ENCODE measurements at places on chromosomes 11 and 22.

DNA sequence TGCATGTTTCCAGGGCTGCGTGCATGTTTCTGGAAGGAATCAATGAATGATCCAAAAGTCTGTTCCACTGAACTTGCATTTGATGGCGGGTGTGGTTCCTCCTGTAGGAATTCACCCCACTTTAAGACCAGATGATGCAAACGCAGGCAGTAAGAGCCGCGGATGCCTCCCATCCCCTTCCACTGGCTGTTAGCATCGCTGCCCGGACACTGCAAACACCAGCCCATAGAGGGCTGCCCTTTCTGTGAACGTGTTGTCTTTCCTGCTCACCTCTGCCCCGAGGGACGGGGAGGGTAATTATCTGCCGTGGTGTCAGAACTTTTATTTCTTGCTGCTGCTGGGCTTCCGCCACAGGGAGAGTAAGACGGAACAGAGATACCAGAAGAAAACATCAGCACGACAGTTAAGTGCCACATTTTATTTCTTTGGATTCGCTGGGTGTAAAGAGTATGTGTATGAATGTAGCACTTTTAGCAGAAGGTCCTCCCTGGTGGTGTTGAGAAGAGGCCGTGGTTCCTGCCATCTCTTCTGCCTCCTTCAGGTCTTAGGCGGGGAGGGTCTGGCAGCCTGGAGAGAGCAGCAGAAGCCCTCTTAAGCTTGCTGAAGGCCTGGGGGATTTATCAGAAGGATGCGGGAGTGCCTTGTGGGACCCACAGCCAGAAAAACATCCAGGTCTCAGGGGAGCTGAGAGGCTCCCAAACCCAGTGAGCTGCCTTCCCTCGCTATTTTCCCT, 53.2 kb upstream of the NECTIN1 start:
- no peak for DNase-seq

GRCh38 chr11:47964546-47964945, 15.8 kb upstream of the PTPRJ start:
- DNase-seq = no peak

- DNase-seq = no peak
Measured at GRCh38 chr11:105226091-105226490, 86.5 kb upstream of the CARD18 start.

- no peak for DNase-seq
Measured at GRCh38 chr22:44956840-44957767, 52.7 kb downstream of the PHF21B start.

- DNase-seq = no peak
Measured at GRCh38 chr22:45709060-45709739, 37.6 kb downstream of the ATXN10 start.

DNA sequence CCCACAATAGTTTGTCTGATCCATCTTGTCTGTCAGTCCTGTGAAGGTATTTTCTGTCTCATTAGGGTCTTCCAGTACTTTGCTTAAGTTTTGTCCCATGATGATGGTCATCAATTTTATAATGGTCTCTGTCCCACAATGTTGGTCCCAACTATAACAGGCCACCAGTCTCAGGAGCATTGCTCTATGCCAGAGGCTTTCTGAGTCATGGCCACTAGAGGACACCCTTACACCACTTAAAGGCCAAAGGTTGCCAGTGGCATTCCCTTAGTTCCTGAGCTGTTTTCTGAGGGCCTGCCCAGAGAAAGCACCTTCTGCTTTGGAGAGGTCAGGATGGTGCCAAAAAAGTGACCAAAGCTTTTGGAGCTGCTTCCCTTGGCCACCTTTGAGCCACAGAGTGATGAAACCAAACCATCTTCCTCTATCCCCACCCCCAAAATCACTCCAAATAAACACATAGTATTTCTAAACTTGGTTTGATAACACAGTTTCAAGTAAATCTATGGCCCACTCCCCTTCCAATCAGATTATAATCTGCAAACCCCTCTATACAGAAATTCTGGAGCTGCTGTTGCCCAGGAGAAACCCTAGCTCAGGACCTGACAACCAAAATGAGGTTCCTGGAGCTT, 19.3 kb downstream of the EIF3F start:
- peak; percentile 63 for DNase-seq

- DNase-seq = no peak
Measured at GRCh38 chr11:66818231-66818955, 24.8 kb upstream of the RCE1 start.

- no peak for DNase-seq
Measured at GRCh38 chr22:32226326-32227104, 21.6 kb upstream of the RFPL2 start.

DNA sequence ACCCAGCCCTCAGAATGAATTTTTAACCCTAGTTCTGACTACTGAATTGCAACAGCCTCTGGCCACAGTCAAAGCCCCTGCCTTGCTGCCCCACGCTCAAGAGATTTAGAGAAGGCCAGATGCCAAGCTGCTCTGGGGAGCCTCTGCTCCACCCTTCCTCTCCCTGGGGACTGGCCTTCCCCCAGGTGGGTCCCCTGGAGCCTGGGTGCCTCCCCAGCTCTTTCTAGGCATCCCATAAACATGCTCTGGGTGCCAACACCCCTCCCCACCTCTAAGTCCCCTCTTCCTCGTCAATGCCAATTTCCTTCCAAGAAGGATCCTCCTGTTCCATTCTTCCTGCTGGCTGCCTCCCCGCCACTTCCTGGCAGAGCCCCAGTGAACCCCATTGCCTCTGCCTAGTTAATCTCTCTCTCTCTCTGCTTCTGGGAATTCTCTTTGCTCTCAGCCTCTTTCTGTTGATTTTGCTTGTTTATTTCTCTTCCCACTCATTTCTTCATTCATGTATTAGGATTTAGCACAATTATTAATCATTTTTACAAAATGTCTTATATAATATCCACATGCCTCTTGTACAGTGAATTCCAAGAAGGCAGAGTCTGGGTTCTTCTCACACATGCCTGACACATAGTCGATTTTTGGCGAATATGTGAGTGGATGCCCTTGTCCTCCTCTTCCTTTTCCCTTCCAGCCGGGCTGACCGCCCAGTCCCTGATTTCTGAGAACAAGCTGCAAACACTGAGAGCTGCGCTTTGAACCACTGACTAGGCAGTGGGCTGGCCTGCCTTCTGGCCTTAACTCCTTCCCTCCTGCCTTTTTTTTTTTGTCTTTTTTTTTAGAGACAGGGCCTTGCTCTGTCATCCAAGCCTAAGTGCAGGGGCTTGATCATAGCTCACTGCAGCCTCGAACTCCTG, 17.5 kb downstream of the UQCR10 start:
- no peak for DNase-seq

Measured in CD4-positive, alpha-beta T cell treated with Interleukin-17A for 1 hour (primary cell).